ENCODE measurements at places on chromosomes 11 and 22.

DNA sequence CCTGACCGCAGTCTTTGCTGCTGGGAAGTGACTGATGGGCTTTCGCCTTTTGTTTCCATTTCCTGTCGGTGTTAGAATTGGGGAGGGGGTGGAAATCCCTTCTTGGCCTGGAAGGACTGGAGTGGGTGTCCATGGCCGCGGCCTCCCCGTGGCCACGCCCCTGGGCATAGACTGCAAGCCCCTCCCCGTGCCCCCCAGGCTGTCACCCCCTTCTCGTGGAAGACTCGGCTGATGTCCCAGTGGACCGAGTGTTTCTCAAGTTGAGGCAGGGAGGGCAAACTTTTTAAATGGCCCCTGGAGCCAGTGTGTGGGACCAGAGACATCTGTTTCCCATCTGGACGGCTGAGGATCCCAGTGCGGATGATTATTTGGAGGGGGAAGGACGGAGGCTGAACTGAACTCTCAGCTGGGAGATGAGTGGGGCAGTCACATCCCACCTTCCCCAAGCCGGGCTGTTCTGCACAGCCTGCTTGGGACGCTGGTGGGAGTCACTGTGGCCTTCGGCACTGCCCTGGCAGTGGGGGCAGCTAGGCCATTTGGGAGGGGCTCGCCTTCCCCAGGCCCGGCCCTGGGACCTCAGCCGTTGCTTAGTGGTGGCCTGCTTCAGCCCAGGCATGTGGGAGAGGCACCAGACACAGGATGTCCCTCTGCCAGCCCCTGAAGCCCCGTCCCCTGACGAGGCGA, 1.6 kb downstream of the CD81 start:
- DNase-seq, result no peak

DNA sequence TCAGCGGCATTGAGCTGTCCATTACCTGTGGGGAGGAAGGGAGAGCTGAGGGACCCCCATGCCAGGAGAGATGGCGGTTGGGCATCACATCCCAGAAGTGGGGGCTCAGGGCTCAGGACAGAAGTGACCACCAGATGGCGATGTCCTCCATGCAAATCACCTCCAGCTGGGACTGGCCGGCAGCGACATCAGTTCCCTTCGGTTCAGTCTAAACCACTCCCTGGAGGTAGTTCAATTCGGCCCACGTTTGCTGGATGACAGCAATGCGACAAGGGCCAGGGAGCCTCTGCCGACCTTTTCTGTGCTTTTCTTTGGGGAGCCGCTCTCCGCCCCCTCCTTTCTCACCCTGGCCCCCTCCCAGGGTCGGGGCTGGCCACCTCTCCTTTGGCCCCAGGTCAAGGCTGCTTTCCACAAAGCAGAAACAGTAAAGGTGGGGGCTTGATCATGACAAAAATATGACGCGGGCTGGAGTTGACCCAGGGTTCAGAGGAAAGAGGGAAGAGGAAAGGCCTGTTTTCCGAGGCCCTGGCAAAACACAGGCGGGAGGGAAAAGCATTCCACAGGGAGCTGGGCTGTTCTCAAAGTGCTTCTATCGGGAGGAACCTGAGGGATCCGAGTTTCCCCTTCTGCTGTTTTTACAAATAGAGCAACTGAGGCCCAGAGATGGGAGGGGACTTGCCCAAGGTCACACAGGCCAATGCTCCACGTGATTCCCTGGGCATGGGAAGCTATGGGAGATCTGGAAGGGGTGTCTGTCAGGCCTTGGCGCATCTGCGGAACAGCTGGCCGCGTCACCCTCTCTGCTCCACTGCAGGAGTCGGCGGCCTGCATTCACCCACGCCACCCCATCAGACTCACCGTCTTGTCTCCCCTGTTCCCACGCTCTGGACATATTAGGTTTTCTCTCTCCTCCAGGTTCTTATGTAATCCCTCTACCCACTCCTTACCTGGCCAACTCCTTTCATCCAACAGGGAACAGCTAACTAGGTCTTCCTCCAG, 54.7 kb downstream of the FBXO7 start:
- DNase-seq, result peak; percentile 58

DNA sequence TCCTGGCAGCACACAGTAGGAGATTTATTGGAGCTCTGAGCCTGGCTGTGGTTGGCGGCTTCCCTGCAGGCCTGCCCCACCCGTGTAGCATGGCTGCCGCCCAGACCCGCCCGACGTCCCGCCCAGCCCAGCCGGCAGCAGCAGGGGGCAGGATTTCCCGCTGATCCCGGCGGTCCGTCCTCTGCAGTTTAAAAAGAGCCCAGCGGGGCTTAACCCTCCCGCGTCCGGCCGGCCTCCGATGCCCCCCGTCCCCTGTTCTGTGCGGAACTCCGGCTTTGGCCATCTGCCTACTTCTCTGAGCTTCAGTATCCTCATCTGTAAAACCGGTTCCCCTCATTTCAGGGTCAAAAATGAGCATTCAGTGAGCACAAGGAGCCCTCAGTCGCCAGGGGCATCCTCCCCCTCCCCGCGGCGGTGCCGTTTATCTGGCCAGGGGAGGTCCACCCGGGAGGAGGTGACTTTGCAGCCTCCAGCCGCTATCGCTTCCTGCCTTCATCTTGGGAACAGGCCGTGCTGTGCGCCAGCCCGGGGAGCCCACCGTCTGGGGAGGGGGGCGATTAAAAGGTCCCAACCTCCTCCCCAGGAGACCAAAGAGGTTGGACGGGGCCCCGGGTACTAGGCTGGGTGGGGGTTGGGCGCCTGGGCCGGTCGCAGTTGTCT, at the start of gene GAS2L1:
TSS of gene GAS2L1 (plus strand) at position 476 of the 660 bp plus-strand sequence. CDS start 1,456 bp downstream, outside the sequence.
- DNase-seq, result peak; percentile 39

DNA sequence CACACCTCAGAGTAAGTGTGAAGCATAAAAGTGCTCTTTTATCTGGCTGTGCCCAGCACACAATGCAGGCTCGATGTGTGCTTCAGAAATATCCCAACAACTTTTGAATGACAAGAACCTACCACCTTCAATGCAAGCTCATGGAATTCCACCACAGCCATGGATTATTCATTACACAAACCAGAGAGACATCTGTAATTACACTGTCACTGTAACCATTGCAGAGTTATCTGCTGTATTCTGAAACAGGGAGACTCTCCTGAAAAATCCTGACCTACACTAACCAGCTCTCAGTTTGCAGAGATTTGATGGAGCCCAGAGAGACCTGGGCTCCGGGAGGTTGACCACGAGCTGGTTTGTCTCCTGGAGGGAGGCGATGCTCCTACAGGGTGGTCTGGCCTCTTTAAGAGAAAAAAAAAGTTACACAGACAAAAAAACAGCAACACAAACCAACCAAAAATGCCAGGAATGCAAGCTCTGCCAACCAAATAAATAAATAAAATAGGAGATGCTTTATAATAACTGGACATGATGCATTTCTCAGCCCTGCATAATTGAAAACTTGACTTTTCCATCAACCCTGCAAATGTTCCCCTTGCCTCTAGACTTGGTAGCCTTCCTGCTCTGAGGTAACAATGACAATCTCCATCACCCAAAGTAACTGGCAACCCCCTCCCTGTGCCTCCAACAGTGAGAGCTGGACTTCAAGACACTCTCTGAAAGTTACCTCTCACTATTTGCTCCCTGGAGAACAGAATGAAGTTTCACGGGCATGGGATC, 69.7 kb downstream of the ETS1 start:
- peak; percentile 33 for DNase-seq

DNA sequence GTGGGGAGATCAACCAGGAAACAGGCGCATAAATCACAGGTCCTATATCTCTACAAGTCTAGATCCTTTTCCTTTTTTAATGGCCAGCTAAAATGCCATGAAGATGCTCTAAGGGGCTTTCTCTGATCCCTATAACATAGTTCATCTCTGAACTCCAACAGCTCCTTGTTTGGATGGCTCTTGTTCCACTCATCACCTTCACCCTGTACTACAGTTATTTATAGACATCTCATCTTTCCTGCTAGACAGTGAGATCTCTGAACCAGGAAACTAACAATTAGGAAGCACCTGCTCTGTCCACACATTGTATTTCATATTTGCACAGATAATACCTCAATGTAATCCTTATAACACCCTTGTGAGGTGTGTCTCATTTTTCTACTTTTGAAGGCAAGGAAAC, 31.6 kb downstream of the KCNA4 start:
- no peak for DNase-seq

- DNase-seq, result peak; percentile 86
These were observed 14.0 kb downstream of the PSMD13 start for GRCh38 chr11:250740-251299.

DNA sequence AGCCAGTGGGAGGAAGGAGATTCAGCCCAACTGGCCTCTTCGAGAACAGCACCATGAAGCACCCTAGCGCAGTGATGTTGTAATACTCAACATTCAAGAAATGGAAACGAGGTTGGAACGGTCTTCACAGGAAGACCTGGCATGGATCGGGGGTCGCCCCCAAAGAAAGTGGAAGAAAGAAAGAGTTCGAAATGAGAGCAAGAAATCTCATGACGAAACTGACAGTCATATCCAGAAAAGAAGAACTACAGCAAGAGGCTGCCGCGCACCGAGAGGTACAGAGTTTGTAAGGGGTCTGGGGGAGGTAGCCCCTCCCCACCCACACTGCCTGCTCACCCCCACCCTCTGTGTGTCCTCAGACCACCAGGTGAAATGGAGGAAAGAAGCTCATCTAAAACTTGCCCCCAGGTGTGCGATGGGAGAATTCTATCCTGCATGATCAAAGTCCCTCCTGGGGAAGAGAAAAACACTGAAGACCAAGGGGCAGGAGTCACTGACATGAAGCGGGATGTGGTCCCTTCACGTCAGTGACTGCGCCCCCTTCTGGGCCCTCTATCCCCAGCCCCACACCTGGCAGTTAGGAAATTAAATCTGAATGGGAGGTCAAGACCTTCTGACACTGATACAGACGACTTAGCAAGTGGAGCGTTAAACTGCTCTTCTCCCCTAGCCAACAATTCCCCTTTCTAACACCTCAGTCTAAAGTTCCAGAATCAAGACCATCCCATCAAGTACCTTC, 52.9 kb upstream of the SPATA19 start:
- DNase-seq, result no peak

DNA sequence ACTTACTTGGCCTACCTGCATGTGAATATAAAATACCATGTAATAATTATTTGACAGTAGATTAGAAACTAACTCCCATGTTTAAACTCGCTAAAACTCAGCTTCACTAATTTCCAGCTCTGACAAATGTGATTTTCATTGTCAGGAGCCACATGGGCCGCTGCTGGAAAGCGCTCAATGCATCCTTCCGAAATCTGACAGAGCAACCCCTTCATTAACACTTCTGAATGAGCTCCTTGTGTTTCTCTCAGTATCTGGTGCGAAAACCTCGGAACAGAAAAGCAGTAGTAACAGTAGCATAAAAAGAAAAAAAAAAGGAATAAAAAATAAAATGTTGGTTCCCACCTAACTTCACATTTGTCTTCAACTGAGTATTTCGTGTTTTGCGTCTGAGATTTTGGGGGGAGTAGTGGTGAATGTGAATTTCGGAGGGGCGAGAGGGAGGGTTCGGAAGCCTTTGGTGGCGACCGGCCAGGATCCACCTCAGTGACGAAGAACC, 710 bp downstream of the MTCH2 start:
- DNase-seq, result no peak

- no peak for DNase-seq
These were observed 113.3 kb downstream of the TRIM29 start for GRCh38 chr11:120024586-120024985.

- DNase-seq, result no peak
These were observed 17.5 kb upstream of the TXNRD2 start for GRCh38 chr22:19959043-19959586.
